Memory B cell (primary cell): ENCODE measurements at places on chromosomes 3 and 15.

DNA sequence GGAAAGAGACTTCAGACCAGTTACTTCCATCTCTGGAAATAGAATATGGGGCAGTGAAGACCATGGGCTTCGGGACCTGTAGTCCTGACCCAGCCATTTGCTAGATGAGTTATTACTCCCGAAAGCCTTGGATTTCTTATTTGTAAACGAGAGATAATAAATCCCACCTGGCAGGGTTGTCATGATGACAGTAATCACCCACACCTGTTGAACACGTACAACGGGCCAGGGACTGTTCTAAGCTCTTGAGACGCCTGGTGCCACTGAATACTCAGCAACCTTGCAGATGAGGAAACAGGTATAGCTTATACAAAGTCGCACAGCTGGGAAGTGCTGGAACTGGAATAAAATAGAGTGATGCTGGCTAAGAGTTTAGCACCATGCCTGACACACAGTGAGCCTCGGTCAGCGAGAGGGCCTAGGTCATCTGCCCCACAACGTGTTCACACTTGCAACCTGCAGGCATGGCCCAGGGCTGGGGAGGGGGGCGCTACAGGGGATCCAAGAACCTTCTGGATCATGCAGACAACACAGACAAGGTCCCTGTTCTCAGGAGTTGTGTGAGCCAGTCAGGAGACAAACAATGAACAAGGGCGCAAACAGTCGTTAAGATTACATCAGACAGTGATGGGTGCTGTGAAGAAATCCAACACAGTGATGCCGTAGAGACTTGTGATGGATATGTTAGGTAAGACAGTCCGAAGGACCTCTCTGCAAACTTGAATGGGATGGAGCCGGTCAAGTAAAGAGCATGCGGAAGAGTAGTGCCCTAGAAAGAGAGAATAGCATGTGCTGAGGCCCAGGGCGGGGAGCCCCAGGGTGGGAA lies 89.2 kb downstream of the CORO2B start:
- no peak for DNase-seq

DNA sequence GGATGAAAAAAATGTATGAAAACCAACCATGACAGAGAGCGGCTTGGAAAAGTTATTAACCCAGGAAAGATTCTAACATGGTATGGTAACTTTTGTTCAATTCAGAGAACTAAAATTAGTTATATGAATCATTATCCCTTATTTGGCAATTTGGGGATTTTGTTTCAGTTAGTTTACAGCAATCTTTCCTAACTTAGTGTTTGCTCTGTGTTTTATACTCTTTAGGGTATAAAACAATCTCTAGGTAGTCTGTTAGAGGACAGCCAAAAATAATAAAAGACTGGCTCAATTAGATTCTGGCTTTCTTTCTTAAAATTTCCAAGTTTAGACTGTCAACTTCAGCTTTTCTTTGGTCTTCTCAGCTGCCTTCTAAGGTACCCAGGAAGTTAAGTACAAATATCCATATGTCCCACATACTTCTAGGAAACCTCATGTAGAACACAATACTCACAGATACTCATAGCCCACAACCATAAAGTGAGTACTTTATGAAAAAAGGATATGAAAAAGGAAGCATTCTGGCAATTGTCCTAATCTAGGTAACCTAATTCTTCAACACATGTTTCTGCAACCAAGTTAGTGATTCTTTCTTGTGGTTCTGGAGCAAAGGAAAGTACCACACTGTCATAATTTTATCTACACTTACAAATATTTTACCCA lies 849.3 kb downstream of the ROBO1 start:
- DNase-seq: no peak

DNA sequence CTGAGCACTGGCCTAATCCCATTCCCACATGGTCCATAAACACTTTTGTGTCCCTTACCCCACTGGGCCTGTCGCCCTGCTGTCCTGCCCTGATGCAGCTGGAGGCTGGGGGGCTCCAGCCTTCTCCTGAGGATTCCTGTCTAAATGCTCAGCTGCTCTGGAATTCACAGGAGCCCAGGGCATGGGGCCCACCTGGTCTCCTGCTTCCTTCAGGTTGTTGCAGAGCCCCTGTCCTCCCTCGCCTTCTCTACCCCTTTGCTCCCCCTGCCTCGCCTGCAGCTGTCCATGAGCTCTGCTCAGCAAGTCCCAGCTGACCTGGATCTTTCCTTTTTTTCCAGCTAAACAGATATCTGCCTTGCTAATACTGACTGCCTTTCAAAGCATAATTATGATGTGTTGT lies 286.9 kb downstream of the XXYLT1 start:
- no peak for DNase-seq

DNA sequence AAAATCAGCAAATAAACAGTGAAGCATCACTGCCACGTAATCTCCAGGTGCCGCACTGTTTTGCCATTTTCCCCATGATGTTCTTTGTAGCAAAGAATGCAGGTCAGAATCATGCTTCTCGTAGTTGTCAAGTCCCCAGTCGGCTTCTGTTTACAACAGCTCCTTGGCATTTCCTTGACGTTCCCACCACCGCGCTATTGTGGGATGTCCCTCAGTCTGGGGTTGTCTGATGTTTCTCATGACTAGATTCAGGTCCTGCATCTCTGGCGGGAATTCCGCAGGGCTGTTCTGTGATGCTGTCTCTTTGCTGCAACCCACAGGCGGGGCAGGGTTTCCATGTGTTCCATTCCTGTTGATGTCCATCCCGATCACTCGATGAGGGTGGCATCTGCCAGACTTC lies 117.9 kb upstream of the SMAD3 start:
- DNase-seq: no peak

- no peak for DNase-seq
These were observed 22.8 kb upstream of the RPL29 start for GRCh38 chr3:52018319-52019000.

DNA sequence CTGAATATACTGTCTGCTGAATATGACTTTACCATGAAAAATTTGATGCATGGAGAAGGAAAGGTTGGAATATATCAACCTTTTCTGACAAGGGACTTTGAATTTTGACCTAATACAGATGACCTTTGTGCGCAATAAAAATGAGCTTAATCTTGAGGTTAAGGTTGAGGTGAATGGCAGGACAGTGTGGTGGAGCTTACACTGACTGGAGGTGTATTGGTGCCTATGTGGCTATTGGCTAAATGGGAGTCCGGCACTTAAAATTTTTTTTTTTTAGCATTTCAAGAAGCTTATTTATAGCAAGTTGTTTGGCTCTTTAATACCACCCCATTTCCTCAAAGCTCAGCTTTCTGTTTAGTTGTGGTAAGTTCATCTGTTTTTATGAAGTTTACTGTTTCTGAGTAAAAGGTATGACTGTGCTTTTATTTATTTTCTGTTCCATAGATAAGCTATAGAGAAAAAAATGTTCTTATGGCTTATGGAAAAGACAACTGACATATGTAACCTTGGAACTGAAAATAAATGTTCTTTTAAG lies 15.2 kb downstream of the CDIN1 start:
- no peak for DNase-seq

GRCh38 chr3:47283193-47283537 lies 421 bp downstream of the KLHL18 start:
- DNase-seq: no peak

- DNase-seq: peak; percentile 55
These were observed 74.2 kb upstream of the SATB1 start for GRCh38 chr3:18499301-18499700.

DNA sequence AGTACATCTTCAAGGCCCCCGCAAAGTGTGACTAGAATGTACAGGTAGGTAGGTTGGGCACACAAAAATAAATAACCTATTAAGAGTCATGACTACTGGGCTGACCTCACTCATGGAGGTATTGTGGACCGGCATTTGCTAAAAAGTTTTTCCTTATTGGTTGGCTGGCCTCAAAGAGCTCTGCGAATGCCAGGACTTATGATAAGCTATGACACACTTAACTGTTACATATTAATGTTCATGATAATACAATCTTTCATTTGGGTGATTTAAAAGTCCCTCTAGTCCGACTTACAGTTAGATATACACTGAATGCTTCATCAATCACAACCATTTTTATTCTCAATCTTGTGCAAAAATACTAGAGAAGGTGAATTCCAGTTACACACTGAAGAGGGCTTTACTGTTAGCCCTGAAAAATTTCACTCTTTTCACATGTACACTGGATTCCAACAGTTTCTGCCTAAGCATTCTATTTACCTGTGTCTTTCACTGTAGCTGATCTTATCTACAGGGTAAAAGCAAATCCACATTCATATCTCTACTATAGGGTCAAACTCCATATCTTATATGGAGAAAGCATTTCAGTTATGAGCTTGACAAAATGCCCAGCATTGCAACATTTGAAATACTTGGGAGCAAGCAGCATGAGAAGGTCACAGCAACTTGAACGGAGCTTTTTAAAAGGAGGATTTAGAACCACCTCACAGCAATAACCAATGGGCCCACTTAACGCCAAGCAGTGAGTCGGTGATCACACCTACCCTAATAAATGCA lies 329.1 kb downstream of the FOXP1 start:
- DNase-seq: no peak
